ENCODE measurements at places on chromosomes 3 and 15.

GRCh38 chr15:52289629-52290081 is 5.9 kb downstream of the MYO5C start:
- no peak for DNase-seq

- DNase-seq: no peak
Measured at GRCh38 chr15:60602323-60602722, 123.4 kb upstream of the ICE2 start.

DNA sequence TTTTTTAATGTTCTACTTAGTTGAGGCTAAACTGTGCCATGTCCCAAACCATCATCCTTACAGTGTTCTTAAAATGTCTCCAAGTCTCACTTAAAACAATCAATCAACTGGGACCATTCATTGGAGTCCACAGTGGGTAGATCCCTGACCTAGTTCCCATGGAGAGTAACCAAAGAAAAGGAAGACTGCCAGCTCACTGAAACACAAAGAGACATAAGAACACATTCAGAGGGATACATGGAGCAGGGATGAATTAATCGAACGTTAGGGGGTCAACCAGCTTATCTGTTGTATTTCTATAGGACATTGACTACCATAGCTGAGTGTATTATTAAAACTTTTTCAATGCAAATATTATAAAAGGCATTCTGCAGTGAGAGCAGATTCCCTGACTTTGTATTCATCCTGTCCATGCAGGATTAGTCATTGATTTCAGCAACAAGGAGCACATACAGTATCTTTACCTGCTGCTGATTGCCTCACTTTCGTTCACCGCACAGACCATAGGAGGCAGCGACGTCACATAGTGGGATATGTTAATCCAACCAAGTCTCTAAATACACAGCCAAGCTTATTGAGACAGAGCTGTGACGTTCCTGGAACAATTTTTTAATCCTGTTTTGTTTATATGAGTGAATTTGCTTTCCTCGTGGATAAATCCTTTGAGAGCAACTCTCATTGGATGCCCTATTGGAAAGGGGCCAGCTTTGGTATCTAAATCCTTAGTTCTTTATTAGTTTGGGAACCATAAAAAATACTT is 364.9 kb upstream of the RBMS3 start:
- DNase-seq: no peak

DNA sequence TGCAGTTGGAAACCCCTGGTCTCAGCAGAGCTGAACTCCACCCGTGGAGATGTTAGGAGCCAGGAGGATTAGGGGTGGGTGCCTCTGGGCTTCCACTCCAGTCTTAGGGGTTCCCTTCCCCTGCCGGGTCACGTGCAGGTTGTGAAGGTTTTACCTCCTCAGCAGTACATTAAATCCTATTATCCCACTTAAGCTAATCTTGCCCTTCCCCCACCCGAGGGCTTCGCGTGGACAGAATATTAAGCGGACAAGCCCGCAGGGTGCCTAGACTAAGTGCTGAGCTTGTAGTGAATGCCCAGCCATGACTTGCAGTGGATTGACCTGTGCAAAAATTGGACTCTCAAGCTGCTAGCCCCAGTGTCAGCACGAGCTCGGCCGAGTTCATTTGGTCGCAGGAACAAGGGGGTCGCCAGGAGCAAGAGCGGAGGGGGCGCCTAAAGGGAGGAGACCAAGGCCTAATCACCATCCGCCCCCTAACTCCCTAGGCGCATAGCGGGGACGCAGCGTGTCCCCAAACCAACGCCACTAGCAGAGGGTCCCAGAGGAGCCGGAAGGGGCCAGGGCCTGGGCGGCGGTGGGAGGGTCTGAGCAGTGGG is 498 bp upstream of the SEMA4B start:
- DNase-seq: no peak

GRCh38 chr3:40317061-40317855 is 7.8 kb downstream of the EIF1B start:
- DNase-seq: peak; percentile 51

DNA sequence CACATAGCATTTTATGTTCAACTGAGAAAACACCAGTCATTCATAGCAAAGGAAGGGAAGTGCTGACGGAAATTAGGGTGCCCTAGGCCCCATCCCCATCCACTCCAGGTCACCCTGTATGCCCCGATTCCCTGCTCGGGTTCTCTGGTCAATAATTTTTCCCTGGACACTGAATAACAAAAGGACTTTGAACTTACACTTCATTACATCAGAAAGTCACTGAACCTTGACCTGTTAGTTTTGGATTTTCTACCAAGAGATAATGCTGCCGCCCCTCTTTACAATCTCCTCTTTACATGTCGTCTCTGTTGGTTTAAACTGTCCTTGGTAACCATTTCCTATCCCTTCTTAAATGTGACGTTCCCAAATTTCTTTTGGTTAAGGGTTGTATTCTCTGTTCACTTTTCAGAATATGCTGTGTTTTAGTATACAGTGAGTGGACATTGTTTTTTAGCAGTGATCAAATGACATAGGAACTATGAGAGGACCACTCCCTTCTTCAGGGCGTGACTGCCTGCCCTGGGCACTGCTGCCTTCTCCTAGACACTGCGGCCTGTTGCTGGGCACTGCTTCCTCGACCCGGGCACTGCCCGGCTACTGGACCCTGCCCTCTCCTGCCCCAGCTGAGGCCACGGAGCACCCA is 13.6 kb upstream of the AHSG start:
- no peak for DNase-seq

DNA sequence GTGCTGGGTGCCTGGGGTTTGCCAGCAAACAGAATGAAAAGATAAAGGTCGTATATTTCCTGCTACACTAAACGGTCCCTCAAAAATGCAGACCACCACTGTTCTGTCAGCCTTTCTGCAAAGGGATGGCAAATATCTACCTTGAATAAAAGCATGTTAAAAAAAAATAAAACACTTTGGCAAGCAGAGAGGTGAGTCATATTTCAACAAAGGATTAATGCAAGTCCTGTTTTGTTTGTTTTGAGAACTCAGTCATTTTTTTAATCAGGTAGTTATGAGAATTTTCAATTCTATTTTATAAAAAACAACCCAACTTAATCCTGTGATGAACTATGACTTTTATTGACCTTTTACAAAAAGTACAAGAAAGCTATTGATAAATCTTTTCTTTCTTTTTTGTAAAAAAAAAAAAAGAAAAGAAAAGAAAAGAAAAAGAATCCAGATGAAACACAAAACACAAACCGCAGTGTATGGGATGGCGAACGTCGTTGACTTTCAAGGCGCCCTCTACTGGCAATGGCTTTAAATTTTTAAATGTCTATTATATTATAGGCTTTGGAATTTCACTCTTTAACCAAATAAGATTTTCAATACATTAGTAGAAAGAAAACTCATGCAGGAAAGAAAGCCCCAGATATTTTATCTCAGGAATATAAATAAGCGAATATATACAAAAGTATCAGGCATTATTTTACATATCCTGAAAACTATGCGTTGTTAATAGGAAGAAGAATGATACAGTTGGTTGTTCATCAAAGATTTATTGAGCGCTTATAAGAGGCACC is 87.8 kb downstream of the NCEH1 start:
- peak; percentile 34 for DNase-seq

DNA sequence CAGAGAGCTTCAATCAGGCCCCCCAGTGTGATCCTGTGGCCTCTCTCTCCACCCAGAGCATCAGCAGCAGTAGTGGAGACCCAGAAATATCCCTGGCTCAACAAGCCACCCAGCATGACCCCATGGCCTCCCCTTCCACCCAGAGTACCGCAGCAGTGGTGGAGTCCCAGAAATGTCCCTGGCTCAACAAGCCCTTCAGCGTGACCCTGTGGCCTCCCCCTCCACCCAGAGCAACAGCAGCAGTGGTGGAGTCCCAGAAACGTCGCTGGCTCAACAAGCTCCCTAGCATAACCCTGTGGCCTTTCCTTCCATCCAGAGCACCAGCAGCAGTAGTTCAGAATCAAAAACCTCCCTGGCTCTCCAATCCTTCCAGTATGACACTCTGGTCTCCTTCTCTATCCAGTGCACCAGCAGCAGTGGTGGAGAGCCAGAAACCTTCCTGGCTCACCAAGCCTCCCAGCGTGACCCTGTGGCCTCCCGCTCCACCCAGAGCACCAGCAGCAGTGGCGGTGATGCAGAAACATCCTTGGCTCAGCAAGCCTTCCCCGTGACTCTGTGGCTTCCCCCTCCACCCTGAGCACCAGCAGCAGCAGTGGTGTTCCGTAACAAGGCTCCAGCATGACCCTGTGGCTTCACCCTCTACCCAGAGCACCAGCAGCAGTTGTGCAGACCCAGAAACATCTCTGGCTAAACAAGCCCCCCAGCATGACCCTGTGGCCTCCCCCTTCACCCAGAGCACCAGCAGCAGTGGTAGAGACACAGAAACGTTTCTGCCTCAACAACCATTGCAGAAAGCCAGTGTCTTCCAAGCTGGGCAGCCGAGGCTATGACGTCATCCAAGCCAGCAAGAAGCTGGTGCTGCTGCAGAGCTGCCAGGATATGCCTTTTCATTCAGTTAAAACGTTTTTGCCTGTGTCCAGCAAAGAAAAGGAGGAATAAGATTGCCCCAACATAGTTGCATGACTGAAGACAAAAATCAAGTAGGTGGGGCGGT is 61.3 kb upstream of the TAMM41 start:
- no peak for DNase-seq

DNA sequence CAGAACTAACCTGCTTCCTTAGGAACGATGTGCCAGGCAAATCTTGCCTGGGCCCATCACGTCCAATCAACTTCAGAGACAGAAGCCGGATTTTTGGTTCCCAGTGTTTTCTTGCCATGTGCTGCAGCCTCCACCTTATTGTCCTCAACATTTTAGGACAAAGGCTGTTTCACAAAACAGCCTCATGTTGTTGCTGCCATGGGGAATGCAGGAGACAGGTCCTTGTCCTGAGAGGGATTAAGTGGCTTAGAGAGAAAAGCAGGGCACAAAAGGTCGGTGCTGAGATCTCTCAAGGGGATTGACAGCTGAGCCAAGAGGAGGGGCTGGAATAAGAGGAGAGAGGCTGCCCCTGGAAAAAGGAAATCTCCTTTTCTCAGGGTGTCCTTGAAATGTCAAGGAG is 11.3 kb upstream of the NMNAT3 start:
- DNase-seq: no peak

GRCh38 chr3:99808163-99808794 is 9.4 kb upstream of the CMSS1 start:
- DNase-seq: peak; percentile 52

DNA sequence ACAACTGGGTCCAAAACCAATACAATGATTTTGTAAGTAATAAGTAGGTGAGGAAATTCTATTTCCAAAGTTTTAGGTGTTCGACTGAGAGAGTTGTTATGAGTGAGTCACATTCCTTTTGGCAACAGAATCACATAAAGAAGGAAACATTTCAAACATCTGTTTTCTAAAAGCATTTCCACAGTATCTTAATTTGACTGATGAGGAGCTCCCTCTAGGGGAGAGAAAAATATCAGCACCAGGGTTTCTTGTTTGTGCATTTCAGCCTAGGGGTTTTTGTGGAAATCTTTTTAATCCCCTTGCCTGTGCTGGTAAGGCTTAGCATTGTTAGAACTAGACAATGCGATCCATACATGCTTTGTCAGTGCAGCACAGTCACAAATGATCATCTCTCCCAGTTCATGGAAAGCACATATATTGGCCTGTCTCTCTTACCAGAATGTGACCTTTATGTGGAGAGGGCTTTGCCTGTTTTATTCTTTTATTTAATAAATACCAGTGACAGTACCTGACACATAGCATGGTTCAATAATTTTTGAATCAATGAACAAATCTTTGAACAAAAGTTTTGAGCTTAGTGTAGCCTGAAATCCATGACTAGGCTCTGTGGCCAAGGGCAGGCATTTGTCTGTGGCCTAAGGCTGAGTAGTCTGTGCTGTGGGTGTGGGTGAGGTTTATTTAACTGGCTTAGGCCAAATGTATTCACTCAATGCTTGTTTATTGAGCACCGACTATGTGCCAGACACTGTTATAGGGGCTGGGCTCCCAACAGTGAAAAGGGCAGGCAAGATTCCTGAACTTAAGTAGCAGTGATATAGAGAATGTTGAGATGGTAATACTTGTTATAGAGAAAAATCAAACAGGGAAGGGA is 21.1 kb upstream of the IQCF6 start:
- DNase-seq: peak; percentile 51

DNA sequence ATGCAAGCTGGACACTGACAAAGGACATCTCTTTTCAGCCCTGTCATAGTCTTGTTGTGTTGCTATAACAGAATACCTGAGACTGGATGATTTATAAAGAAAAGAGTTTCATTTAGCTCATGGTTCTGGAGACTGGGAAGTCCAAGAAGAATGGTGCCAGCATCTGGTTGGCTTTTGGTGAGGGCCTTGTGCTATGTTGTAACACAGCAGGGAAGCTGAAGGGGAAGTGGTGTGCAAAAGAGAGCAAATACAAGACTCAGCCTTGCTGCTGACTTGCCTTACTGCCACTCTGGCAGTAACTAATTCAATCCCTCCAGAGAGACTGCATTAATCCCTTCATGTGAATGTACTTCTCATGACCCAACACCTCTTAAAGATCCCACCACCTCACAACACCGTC is 356.3 kb upstream of the PROK2 start:
- DNase-seq: no peak

DNA sequence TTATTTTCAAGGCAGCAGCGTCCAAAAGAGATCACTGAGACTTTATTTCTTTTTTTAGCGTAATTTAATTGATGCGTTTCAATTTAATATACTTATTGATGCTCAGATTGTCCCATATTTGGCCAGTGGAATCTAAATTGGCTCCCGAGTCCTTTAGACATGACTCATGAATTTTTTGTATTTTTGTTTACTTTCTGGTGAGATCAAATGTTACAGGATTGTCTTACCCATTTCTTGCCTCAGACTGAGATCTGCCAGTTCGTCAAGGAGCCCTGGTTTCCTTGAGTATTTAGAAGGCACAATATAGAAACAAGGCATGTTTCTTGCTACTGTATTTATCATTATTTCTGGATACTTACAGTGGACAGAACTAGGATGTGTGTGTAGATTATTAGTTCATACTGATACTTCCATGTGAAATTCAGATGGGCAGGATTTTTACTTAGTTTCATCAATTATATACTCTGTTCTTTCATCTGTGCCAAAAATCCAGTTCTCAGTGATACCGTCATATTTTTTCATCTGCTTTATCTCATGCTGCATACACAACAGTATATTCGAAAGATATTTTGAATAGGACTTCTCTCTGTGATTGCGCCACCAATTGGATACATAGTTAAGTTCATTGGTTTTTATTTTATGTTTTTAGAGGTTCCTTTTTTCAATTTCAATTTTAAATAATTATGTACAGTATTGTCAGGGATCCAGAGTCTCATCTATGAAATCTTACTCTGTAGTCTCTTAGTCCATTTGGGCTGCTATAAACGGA is 436.9 kb upstream of the C2CD4B start:
- no peak for DNase-seq

- DNase-seq: no peak
Measured at GRCh38 chr3:4825436-4826236, 153.6 kb upstream of the BHLHE40 start.

GRCh38 chr15:69691307-69692015 is 238.8 kb downstream of the RPLP1 start:
- no peak for DNase-seq

GRCh38 chr15:34336991-34337556 is 507 bp downstream of the SLC12A6 start:
- no peak for DNase-seq

- DNase-seq: no peak
Measured at GRCh38 chr3:15181963-15182362, 24.1 kb upstream of the CAPN7 start.

All from GM20000 (cell line).